ENCODE measurements at places on chromosomes 16 and 17.

- DNase-seq = no peak
Observed at GRCh38 chr16:684961-685696, 995 bp upstream of the JMJD8 start.

DNA sequence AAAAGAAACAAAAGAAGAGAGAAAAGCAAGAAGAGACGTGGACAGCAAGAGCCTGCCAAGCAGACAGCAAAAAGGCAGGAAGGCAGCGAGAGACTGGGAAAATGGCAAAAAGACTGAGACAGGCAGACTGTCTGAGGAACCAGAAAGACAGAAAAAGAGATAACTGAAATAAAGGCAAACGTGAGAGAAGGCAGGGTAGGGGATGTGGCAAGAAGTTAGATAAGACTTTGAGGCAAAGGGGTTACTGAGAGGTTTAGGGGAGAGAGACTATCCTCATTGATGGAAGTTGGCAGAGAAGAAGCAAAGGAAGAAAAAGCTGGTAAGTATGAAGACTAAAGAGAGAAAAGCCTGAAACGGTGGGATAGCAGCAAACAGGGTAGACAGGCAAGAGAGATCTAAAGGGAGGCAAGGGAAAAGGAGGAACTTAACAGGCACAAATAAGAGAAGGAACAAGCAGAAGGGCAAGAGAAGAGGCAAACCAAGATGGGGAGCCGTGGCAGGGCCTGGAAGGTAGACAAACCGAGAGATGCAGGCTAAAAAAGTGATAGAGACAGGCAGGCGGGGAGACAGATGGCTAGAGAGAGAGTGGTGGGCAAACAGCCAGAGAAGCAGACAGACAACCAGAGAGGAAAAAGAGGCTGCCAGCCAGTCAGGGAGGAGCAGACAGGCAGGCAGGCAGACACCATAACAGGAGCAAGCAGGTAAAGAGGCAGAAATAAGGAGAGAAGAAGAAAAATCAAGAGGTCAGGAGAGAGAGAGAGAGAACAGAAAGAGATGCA is 7.1 kb upstream of the CHD3 start:
- DNase-seq = no peak

DNA sequence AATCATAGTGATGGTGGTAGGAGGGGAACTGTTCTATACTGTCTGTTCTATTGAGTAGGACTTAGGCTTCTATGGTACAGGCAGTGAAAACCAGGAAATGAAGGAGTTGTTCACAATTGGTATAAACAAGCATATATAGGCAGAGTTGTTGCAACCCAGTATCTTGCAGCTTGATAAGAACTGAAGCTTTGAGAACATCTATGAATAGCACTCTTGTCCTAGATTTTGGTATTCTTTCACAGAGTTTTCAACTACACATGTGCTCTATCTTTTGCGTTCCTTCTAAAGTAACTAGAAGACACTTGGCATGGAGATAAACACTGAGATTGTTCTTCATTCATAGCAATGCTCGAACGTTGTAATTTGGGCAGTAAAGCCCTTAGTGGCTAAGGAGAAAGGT is 91.8 kb downstream of the KCNJ2 start:
- no peak for DNase-seq

DNA sequence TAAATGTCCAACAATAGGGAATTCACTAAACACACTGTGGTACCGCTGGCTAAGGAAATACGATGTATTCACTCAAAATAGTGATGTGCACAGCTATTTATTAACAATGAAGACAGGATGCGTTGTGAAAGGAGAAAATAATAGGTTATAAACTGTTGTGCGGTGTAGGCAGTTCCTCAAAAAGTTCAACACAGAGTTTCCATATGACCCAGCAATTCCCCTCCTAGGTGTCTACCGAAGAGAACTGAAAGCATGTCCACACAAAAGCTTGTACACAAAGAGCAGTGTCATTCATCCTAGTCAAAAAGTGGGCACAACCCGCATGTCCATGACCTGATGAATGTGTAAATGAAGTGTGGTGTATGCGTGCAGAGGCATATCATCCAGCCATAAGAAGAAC is 1.2 kb upstream of the CES1 start:
- no peak for DNase-seq

DNA sequence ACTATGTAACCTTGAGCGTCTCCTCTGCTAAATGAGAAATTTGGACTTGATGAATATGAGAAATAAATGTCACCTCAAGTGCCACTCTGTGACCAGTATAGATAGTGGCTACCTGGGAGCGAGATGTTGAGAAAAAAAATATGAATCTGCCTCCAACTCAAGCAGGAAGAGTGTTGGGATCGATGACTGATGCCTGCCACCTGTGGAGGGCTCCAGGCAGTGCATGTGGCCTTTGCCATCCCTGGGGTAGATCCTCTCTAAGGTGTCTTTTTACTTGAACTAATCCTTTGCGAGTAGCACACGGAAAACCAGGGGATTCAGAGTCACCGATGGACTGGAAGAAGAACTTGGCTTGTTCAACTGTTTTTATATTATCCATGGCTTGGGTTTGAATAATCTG is 9.4 kb downstream of the CCDC182 start:
- DNase-seq = peak; percentile 30

GRCh38 chr17:39867084-39867879 is 720 bp upstream of the ZPBP2 start:
- DNase-seq = no peak

GRCh38 chr17:72604518-72604917 is 483.7 kb downstream of the SOX9 start:
- no peak for DNase-seq

DNA sequence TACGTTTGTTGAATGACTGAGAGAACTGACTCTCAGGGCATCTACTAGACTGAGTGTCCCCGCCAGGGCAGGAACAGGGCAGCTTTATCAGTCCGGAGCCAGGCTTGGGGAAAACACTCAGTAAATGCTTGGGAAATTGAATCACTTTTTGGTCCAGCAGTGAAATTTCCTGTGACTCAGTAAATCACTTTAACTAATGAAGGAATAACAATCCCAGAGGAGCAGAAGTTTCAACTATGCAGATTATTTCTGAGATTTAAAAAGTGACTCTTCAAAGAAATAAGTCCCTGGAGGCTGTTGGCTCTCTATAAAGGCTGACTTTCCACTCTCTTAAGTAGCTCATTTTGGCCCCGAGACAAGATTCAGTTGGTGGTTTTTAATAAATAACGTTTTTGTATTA is 101.8 kb downstream of the FOXL1 start:
- peak; percentile 57 for DNase-seq

DNA sequence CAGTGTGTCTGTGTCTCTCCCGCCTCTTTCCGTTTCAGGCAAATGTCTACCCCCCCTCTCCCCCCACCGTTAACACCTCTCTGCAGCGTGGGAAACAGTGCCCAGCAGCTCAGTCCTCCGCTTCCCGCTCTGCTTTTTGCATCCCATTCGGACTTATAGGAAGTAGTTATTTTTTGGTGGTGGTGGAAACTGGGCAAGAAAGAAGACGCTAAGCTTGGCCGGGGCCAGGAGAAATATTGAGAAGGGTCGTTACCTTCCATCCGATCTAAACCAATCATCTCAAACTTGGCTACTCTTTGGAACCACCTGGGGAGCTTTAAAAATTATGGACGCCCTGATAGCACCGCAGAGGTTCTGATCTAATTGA is 499 bp upstream of the HLF start:
- no peak for DNase-seq

DNA sequence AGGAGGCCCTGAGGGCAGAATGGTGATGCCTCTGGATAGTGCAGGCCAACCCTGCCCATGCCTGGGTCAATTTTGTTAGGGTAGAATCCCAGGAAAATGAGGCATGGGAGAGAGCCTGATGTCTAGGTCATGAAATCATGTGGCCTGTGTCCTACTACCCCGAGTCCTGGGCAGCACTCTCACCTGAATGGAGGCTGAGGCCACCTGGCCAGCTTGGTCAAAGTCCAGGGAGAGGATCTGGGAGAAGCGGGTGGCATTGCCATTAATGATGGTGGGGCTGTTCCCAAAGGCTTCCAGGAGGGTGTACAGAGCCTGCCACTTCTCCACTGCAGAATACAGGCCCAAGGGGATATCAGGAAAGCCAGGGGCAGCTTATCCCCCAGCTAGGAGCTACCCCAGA is 59.8 kb downstream of the MYO18A start:
- DNase-seq = no peak

GRCh38 chr17:77474292-77474988 is 333.7 kb downstream of the SEC14L1 start:
- DNase-seq = no peak

DNA sequence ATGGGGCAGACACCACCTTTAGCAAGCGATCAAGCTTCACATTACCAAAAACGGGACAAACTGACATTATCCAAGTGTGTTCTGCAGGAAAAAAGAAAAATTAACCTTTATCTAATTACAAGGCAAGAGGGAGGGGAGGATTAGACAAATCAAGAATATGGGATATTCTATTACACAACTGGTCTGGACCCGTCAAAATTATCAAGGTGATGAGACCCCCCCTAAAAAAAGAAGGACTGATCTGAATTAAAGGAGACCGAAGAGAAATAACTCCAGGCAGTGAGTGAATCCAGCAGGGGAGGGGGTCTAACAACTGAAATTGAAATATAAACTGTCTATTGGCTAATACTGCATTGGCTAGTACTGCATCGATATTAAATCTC is 424 bp upstream of the NUBP1 start:
- no peak for DNase-seq

DNA sequence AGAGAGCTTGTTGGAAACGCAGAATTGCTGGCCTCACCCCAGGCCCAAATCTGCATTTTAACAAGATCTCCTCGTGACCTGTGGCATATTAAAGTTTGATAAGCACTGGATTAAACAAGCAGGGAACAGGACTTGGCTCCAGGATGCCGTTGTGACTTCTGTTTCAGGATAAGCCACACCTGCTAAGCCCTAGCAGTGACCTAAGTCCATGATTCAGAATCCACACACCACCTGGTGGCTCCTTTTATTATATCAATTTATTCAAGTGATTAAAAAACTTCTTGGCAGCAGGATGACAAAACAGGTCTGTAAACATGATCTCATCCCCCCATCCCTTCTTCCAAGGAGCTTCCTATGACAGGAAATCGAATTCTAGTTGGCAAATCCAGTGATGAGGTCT is 9.1 kb downstream of the NAGPA start:
- peak; percentile 73 for DNase-seq

GRCh38 chr17:57606111-57606875 is 138.8 kb downstream of the CCDC182 start:
- no peak for DNase-seq

- no peak for DNase-seq
Observed at GRCh38 chr17:42034059-42034458, 14.2 kb downstream of the NKIRAS2 start.

GRCh38 chr16:31143694-31144148 is 6.1 kb downstream of the PRSS36 start:
- DNase-seq = no peak

DNA sequence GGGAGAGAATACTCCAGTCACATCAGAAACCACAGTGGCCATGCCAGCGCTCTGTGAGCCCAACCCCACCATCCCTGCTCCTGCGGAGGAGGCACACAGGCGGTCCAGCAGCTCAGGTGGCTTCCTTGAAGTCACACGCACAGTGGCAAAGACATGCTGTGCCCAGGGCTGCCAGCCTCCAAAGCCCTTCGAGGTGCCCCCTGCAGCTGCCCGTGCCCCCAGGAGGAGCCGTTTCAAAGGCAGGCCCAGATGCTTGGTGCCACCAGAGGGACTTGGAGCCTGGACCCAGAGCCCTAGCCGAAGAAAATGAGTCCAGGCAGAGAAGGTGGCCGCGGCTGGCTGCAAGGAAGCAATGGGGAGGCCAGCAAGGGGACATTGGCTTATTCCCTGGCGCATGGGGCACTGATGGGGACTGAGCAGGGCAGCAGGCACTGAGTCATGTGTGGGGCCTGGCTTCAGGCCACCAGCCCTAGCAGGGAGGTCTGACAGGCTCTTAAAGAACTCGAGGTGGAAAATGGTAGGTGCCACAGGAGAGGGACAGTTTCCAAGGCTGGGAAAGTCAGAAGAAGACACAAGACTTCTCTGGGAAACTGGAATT is 17.2 kb upstream of the CACNG1 start:
- DNase-seq = peak; percentile 34

- no peak for DNase-seq
Observed at GRCh38 chr16:5460701-5461100, 363.1 kb upstream of the EEF2KMT start.

- peak; percentile 95 for DNase-seq
Observed at GRCh38 chr17:64385187-64386083, 5.2 kb downstream of the PECAM1 start.

GRCh38 chr17:7233701-7234082 is 625 bp downstream of the DVL2 start:
- DNase-seq = no peak

DNA sequence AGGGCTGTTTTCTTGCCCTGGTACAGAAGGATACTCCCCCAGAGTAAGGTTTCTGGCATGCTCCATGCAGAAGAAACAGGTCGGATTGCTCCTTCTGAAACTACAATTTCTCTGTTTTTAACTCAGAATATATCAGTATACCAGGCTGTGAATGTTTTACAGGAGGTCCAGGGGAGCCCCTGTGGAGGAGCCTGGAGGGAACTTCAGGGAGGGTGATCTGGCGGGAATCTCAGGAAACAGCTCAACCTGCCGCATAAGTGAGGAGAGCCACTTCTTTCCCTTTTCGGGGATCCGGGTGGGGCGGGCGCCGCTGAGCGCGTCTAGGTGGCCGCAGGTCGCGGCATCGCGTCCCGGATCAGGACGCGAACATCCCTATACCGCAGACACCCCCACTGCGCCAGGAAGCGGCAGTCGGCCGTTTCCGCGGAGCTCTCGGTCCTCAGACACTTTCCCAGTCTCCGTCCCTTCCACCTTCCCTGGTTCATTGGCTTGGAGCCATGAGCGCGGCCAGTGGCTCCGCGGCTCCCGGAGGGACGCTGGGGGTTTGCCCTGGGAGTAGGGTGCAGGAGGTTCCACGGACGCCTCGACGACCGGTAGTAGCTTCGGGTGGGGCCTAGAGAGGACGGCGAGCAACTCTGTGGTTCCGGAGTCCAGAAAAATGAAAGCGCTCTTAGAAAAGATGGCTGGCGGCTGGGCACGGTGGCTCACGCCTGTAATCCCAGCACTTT is 3.1 kb upstream of the ZNF764 start:
- DNase-seq = peak; percentile 20

GRCh38 chr17:80844418-80844990 is 147.1 kb upstream of the CHMP6 start:
- no peak for DNase-seq

DNA sequence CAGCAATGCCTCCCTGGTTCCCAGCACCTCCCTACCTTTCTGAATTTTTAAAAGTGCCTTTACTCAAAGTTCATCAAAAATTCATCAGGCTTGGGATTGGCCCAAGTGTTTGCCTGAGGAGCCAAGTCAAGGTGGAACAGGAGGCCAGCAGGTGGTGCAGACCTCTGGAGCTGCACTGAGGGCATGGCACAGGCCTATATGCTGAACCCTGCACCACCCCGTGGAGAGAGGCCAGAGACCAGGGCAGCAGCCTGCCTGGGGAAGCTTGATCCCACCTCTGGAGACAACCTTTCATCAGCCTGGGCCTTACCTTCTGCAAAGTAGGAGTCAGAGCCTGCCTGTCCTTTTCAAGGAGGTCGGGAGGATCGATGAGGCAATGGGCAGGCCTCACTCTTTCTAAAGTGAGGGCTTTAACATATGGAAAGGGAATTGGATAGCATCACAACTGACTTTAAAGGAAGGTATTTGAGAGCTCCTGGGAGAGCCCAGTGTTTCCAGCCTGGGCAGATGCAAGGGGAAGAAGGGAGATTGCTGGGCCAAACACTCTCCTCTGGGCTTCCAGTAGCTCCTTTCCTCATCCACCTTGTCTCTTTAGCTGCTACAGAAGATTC is 31.8 kb upstream of the TMEM132E start:
- no peak for DNase-seq

- no peak for DNase-seq
Observed at GRCh38 chr16:47056688-47057629, 83.5 kb upstream of the DNAJA2 start.

Measured in kidney tubule cell (primary cell).